Frontal cortex (tissue), 4 donors: ENCODE measurements at places on chromosomes 6 and 20. TPM values are rescaled to one million over a fixed set of nuclear protein-coding genes. Genes with fewer than 3 reads are reported as not detected.

DNA sequence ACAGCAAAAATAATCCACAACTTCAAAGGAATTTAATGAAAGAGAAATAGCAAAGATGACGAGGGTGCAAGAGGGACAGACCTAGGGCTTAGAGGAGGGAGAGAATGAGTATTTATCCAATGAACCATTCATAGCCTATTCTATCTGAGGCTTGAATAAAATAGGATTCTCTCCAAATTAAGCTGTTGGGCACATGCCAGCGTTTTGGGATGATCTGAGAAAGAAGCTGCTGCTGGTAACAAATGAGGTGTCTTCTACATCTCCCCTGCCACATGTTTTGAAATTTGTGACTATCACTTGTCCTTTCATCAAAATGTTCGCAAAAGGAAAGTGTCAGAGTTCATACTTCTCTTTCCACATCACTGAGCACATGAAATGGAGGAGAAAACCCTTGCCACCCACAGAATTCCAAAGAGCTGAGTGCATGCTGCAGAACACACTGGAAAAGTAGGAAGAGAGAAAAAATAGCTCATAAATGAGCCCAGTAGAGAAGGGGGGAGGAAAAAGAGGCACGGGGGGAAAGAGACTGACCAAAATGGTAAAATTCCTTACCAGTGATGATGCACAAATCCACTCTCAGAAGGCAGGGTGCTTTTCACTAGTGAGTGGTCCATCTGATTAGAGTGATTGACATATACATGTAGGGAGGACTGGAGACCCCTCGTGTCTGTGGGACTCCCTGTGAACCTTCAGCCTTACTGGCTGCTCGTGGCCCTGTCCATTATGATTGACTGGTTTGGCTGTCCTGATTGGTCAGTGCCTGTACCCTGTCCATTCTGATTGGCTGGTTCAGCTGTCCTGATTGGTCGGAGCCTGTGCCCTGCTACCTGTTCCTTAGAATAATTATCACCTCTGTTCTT is 180.5 kb downstream of the OGFRL1 start:
- DNase-seq: no peak

DNA sequence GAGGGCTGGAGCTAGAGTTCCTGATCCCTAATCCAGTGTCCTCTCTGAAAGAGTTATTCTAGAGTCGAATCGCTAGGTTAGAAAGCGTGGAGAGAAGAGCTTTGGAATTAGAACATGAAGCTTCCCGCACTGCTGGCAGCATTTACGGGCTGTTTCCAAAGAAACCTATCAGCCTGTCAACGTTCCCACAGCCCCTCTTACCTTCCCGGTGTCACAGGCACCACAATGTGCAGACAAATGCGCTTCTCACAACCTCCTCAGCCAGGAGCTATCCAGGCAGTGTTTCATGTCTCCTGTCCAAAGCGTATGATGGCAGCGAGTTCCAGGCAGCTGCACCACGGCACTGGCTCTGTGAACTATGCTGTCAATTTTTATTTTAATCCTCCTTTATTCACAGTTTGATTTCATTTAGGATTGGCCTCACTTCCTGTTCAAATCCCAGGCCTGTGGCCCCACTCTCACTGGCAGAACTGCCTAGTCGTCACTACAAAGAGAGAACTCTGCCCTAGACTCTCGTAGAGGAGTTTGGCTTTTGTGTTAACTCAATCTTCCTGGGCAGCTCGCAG is 322.8 kb upstream of the SOX4 start:
- DNase-seq: no peak

Gene SDCBP2
- total RNA-seq: 3.3 TPM

DNA sequence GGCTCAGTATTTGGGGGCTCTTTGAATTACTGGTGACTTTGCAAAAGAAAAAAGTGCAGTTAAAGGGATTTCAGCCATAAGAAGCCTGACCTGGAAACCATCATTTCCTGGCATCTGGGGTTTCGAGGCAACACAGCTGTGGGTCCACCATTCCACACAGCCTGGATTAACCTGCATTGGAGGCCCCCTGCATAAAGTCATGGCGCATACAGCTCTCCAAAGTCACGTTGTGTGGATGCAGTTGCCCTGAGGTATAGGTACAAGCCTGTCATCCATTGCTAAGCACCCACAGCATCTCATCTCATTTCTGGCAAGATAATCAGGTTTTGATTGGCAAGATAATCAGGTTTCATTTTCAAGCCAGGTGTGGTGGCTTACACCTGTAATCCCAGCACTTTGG is 54.5 kb upstream of the TAGAP start:
- DNase-seq: no peak

- no peak for DNase-seq
Measured at GRCh38 chr6:130559166-130559565, 193.3 kb downstream of the TMEM200A start.
